NCI-H1930 (cell line): ENCODE measurements at places on chromosomes 7 and 10.

DNA sequence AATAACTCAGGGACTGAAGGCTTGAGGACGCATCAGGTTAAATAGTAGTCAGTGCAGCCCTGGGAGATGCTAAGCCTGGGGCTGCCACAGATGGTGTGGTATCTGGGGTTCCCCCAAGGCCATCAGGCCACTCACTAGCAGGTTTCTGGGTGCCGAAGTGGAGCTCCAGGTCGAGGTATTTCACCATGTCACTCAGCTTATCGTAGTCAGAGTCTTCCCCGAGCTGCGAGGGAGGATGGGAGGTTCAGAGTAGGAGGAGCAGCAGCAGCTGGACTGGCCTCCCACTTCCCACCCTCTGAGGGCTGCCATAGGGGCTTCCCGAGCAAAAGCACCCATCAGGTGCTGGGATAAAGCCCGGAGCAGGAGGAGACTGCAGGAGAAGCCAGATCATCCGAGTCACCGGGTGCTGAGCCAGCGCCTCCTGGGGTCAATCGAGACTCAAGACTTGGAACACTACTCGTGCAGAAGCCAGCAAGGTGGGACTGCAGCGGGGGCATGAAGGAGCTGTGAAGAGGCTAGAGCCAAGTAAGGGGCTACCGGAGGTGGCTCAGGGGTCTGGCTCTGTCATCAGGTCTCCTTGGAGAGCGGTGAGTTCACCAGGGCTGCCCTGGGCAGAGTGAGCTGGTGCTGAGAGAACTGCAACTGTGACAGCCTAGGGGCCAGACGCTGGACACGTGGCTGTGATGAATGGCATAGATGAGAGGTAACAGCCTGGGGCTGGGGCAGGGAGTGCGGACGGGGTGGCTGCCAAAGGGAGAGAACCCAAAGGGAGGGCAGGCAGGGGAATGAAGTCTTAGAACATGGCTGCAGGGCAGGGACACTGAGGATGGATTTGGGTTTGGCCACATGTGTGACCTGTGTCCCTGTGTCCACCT is 45.3 kb downstream of the GRID2IP start:
- DNase-seq: no peak

DNA sequence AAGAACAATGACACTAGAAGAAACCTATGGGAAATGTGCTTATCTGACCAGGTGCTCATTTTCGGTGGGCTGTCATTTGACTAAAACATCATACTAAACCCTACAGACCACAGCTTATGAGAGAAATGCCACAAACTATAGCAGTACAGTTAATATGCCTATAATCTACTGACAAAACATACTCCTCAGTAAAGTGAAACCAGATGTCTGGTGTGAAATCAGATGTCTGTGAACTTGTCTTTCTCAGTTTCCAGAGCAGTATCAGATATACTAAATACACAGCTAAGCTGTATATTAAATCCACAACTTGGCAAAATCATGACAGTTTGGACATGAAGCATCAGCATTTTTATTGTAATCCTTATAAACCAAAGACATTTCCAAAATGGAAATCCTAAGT is 3.3 kb downstream of the IMMP2L start:
- DNase-seq: no peak

DNA sequence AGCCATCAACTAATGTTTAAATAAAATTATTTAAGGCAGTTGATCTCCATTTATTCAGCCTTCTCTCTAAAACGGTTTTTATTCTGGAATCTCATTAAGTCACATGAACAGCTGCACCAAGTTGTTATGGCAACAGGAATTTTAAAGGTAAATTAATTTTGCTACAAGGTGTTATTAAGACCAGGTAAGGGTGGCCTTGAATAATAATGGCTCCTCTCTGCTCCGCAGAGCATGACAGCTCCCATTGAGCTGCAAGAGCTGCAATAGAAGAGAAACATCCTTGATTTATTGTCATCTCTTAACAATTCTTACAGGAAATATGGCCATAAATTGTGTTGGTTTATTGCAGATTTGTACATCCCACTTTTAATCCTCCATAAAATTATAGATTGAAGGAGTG is 165.8 kb downstream of the KLF6 start:
- no peak for DNase-seq

GRCh38 chr7:152876749-152877148 is 117.2 kb downstream of the ACTR3B start:
- no peak for DNase-seq

DNA sequence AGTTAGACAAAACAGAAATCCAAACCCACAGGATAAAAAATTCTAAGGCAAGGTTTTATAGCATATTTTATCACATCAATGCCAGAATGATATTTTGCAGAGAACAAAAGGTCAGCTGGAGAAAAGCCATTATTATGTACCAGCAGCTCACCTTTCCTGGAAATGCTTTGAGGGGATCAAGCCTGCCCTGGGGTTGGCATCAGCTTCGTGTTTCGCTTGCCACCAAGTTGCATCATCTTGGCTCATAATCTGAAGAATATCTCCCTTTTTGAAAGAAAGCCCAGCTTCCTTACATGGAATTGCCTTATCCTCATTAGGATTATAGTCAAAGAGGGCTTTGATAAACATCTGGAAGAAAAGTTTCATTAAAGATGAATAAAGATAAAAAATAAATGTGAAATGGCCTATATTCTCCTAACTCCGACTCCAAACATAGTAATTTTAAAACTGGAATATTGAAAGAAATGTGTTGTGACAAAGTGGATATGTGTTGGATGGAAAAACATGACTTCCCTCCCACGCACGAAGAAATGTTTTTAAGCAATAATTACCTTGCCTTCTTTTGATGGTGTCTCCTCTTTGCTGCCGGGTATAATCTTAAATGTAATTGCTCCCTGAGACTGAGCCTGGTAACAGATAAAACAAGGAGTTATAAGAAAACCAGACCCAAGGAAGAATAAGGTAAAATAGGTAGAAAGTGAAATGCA is 121.3 kb upstream of the ODAD2 start:
- no peak for DNase-seq
